ENCODE measurements at places on chromosomes 6 and 20.

- no peak for DNase-seq
Measured at GRCh38 chr6:159988983-159989454, 20.1 kb downstream of the IGF2R start.

GRCh38 chr6:154878871-154879491, 116.1 kb upstream of the TIAM2 start:
- DNase-seq = no peak

GRCh38 chr6:2589171-2589661, 161.5 kb downstream of the MYLK4 start:
- DNase-seq = no peak

DNA sequence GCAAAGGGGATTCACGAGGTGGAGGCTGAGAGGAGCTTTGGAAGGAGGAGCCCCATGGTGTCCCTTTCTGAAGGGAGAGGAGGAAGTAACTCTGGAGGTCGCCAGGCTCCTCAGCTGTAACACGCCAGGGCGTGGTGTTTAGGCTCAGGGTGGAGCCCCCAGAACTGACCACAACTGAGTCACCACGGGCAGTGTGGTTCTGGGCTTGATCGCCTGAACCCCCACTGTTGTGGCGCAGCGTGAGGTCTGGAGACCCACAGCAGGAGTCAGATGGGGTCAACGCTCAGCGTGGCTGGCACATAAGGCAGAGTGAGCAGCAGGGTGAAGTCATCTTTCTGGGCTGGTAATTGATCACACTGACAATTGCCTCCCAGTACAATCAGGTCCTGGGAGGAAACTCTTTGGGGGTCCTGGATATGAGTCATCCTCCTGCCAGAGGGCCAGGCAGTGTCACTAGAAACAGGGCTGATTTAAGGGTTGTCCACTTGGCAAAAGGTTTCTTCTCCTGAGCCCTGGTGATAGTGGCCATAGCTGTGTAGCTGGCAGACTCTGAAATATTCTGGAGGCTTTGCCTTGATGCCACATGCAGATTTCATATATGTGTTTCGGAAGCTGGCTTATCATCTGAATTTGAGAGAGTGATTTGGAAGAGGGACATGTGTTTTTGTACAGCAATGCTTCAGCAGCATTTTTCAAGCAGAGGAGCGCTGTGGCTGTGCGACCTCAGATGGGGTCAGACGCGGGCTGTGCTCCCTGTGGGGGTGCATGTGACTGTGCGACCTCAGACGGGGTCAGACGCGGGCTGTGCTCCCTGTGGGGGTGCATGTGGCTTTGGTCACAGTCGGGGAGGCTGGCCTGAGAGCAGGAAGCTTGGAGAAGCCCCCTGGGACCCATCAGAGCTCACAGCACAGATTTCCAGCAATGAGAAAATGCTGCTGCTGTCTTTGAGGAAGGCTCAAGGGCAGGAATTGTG, 50.0 kb downstream of the SYNJ2 start:
- peak; percentile 54 for DNase-seq

DNA sequence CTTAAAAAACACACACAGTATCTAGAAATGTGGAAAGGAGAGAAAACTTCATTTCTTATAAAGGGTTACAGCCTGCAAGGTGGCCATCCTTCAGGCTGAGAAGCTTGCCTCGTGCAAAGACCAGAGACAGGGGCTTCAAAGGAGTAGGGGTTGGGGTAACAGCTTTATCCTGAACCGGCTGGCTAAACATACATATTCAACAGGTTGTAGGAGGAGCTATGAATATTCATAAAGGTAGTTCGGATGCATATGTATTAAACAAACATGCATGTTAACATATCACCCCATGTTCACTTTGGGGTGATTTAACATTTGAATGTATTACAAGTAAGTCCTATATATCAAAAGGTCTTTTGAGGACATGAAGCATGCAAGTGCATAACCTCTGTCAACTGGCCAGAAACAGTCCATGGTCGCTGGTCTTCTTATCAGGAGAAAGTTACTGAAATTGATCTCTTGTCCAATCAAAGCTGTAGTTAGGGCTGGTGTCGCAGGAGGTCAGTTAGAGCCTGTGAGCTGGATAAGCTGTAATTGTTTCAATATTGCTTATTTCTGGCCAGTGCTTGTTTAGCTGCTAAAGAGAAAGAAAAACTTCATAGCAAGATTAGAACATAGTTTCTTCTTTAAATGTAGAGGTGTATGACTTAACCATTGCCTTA, 2.3 kb upstream of the STMND1 start:
- no peak for DNase-seq

GRCh38 chr6:40498148-40498547, 89.0 kb downstream of the LRFN2 start:
- DNase-seq = no peak

DNA sequence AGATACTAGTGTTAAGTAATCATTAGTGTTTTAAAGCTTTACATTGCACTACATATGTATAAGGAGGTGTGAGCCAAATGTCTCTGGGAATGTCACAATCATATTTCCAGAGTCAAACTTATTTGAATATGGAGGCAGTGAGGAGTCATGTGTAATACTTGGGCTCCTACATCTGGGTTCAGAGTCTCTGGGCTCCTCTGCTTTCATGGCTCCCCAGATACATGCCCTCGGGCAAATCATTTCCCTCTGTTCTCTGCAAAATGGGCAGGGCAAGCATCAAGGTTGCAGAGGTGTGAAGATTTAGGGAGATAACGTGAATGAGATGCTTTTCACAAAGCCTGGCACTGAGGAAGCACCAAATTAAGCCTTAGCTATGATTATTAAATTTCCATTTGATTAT, 138.3 kb upstream of the SGK1 start:
- DNase-seq = peak; percentile 39

GRCh38 chr20:35468671-35469334, 13.4 kb downstream of the CEP250 start:
- DNase-seq = no peak

Data from CD4-positive, alpha-beta T cell treated with Interleukin-15 for 4 hours (primary cell).